ENCODE measurements at places on chromosomes 5 and 9. TPM values are rescaled to one million over a fixed set of nuclear protein-coding genes. Genes with fewer than 3 reads are reported as not detected.

The TAF11L13 gene
- not detected for total RNA-seq

The GFI1B gene
- total RNA-seq = not detected

DNA sequence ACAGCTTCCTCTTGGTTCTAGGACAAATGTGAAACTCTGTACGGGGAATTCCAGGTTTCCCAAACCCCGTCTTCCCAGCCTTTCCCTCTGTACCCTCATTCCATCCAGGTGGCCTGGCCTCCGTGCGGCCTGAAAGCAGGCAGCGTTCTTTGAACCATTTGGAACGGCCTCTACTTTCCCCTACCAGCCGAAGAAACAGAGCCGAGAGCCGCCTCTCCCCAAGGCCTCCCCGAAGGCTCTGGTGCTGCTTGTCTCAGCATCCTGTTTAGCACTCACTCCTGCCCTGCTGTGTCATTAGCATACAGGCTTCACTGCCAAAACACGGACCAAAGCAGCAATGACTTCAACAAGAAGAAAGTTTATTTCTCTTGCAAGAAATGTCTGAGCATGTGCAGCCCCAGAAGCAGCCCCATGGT is 137.7 kb downstream of the HSD17B3 start:
- no peak for DNase-seq

- DNase-seq = no peak
These were observed 31.0 kb upstream of the B4GALT1 start for GRCh38 chr9:33198165-33198564.

DNA sequence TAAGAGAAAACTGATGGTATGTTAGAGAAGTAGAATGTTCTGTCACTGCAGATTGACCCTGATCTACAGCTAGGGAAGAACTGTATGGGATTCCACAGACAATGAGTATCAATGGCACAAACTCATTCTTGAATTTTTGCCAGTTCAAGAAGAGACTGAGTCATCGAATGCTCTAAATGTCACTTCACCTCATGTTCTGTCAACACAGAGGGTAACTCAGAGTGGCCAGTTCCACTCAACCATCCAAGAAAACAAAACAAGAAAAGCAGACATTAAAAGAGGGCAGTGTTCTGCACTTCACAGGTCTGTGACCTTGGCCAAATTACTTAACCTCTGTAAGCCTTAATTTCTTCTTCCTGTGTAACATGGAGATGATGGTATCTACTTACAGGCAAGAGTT is 132.2 kb upstream of the HMHB1 start:
- DNase-seq = peak; percentile 7

Data from kidney epithelial cell (primary cell).